ENCODE measurements at places on chromosomes 5 and 9.

DNA sequence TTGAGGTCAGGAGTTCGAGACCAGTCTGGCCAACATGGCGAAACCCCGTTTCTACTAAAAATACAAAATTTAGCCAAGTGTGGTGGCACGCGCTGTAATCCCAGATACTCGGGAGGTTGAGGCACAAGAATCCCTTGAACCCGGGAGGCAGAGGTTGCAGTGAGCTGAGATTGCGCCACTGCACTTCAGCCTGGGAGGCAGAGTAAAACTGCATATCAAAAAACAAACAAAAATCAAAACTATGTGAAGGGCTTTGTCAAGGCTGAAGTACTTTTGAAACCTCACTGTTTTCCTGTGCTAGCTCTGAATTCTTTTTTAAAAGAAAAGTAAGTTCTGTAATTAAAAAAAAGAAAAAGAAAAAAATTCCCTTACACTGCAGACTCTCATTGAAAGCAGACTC, 65.1 kb upstream of the KLF4 start:
- no peak for DNase-seq

DNA sequence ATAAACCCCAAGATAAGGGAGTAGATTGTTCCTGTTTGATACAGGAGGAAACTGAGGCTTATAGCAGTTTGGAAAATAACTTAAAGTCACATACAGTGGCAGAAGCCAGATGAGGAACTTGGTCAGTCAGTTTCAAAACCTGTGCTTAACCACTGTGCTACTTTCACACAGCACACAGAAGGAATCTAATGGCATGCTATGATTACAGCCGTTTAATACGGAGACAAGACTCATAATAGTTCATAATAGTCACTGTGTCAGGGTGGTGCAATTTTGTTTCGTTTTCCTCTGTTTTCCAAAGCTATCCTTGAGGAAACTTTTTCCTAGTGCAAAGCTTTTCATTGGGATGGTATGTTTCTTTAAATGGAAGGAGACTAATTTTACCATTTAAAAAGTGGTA, 112.3 kb downstream of the GCNT1 start:
- DNase-seq = no peak

DNA sequence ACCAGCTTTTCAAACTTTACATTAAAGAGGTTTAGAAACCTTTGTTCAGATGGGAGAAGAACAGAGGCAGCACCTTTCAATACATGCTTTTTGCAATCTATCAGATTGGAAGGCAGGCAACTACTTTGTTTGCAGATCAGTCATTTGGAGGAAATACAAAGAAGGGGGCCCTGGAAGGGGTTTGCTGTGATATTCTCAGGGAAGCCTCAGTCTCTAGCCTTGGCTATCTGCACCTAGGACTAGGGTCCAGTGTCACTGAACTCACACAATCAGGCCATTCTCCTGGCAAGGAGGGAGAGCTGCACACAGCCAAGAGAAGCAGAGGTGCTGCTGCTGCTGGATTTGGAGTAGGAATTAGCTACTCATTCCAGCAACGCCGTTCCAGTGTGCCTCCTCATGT, 79.5 kb downstream of the CRB2 start:
- DNase-seq = no peak

DNA sequence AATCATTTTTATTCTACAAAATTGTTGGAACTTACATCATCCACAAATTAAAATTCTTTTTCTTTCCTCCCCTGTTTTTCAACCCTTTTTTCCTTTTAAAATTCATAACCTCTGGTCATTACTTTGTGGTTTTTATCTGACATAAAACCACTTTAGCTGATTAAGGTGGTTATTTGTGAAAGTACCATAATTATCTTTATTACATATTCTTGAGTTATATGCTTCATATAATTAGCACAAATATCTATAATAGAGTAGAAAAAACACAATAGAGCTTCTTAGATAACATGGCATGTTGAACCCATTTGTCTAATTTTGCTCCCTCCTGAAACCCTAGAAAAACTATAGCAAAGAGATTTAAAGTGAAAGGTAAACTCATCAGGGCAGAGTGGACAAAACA, 22.9 kb upstream of the PPIC start:
- no peak for DNase-seq

GRCh38 chr5:174563899-174564298, 160.5 kb upstream of the MSX2 start:
- no peak for DNase-seq

- DNase-seq = no peak
Observed at GRCh38 chr9:79308012-79308411, 263.8 kb upstream of the TLE4 start.

- DNase-seq = no peak
Observed at GRCh38 chr5:97560599-97560993, 377.5 kb upstream of the RIOK2 start.

GRCh38 chr5:34770486-34770885, 68.5 kb upstream of the TTC23L start:
- DNase-seq = no peak

DNA sequence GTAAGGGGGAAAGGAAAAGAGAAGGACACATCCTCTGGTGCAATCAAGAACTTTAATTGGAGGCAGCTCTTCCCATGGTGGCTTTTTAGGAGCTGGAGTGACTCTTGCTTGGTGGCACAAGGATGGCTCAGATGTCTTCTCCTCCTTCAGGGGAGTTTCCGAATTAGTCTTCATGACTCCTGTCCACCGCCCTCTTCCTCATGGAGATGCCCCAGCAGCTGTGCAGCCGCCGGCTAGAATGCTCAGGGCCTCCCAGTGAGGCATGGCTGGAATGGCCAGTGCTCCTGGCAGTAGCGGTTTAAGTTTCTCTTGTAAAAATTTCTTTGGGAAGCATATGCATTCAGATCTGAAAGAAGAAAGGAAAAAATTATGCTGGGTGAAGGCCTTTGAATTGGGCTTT, 8.8 kb upstream of the TEX53 start:
- DNase-seq = no peak

GRCh38 chr5:4097199-4097598, 501.6 kb downstream of the IRX1 start:
- no peak for DNase-seq
